ENCODE measurements at places on chromosomes 4 and X.

DNA sequence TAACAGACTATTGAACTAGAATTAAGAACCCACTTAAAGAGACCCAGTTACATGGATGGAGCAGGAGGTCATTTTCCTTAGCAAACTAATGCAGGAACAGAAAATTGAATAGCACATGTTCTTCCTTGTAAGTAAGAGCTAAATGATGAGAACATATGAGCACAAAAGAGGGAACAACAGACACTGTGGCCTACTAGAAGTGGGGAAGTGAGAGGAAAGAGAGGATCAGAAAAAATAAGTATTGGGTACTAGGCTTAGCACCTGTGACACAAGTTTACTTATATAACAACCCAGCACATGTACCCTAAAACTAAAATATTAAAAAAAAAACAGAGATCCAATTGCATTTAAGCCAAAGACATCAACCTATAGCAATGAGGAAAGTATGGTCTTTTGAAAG is 26.2 kb downstream of the ARAP2 start:
- no peak for DNase-seq

GRCh38 chr4:41057467-41057866 is 156.9 kb downstream of the APBB2 start:
- DNase-seq = no peak

DNA sequence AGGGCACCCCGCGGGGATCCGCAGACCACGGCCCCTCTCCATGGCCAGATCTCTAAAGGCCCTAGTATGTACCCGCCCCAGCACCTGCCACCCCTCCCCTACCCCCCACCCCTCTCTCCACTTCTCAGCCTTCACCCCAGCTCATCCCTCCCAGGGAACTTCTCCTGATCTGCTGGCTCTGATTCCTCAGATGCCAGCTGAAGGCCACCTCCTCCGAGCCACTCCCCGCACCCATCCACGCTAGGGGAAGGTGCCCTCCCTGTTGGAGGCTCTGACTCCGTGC is 11.9 kb downstream of the PSAPL1 start:
- DNase-seq = no peak

DNA sequence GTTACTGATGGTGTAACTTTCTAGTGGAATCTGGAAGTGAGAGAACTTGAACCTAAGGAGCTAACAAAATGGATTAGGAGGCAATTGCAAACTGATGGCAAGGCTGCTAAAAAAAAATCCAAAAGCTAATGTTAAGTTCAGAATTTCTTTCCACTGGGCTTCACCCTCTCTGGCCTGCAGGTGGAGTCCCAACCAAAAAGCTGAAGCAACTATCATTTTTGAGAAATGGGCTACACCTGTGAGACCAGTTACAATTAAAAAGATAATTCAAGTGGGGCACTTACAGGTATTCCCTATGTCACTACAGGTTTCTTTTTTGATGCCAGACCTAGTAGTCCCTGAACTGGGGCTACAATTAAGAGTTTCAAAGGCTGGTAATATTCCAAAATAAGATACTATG is 142.1 kb upstream of the FTHL17 start:
- DNase-seq = peak; percentile 34

- no peak for DNase-seq
Observed at GRCh38 chr4:75660491-75660890, 12.7 kb downstream of the G3BP2 start.

GRCh38 chr4:169968999-169969398 is 57.2 kb downstream of the MFAP3L start:
- DNase-seq = no peak

- DNase-seq = peak; percentile 47
Observed at GRCh38 chrX:109714340-109714958, 18.6 kb downstream of the ACSL4 start.

DNA sequence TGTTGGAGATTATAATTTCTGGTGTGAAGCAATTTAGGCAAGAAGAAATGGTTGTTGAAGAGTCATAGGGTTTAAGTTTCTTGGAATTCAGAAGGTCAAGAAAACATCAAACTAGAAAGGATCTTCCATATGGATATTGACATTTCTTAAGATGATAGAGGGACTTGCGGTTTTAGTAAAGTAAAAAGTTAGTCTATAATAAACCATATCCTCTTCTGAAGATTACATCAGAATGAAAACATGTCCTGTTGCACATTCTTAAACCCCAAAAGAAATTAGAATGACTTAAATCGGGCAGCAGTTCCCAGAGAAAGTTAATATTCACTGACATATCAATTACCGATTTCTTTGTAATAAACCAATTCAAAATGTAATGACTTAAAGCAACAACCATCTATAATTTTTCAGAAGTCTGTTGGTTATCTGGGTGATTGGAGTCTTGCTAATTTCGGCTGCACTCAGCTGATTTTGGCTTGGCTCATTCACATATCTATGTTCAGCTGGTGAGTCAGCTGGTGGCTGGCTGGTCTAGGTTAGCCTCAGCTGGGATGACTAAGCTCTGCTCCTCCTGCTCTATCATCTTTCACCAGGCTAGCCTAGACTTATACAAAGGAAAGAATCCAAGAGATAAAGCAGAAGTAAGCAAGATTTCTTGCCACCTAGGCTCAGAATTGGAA is 24.4 kb upstream of the DYNLT3 start:
- no peak for DNase-seq

DNA sequence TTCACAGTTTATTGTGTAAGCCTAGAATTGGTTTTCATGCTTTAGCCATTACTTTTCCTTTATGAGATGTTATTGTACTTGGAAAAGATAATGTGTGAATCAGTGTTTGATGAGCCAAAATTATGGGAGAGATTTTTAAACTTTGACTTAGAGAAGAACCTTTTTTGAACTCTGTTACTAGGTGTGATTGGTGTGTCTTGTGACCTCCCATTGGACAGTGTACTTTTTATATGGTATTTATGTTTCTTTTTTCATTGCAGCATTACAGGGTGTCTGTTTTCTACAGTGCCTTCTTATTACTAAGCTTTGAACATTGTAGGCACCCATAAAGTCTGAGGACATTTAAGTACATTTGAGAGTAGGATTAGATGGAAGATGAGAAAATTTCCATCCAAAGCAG is 91.1 kb downstream of the SLC4A4 start:
- DNase-seq = no peak

DNA sequence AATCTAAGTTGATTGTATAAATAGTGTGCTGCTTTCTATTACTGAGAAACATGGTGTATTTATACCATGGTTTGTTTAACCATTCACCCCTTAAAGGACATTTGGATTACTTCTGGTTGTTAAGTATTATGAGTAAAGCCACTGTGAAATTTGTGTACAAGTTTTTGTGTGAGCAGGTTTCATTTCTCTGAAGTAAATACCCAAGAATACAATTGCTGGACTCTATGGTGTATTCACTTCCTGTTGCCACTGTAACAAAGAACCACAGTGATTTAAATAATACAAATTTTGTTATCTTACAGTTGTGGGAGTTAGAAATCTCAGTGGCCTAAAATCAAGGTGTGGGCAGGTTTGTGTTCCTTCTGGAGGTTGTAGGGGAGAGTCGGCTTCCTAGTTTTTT is 869.6 kb downstream of the CCSER1 start:
- DNase-seq = no peak

- no peak for DNase-seq
Observed at GRCh38 chr4:89898304-89898716, 3.7 kb downstream of the MMRN1 start.

GRCh38 chr4:142350871-142351270 is 495.2 kb downstream of the INPP4B start:
- peak; percentile 59 for DNase-seq

- no peak for DNase-seq
Observed at GRCh38 chr4:155383541-155383940, 6.8 kb upstream of the MAP9 start.

- no peak for DNase-seq
Observed at GRCh38 chr4:3418029-3418762, 23.6 kb upstream of the HGFAC start.

DNA sequence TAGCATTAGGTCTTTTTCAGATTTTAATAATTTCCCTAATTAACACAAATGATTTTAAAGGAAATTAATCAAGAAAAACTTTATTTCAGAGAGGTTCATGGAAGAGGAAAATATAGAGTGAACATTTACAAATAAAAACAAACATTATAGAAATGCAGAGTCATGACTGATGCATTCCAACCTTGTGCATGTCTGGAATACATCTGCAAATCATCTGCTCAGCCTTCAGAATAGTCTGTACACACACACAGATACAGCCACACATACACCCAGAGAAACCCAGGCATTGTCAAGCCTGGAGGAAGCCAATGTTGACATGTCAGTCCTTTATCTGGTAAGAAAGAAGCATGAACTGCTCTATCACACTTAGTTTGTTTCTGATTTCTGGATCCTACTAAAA is 61.3 kb upstream of the NFKB1 start:
- DNase-seq = peak; percentile 20

DNA sequence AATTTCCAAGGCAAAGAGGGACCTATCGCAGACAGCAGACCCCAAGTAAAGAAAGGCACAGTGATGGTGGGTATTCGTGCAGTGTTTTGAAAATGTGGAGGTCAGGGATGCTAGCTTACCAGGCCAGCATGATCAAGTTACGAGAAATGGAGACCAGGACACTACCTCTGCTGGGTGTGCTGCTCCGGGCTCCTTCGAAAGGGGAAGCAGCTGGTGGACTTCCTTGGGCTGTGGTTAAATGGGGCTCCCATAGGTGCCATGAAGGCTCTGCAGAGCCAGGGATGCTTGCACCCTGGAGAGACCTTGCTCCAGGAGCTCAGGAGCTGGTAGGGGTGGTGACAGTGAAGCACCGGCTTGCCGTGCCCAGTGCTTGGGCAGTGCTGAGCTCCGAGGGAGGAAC is 68.8 kb downstream of the TBL1X start:
- DNase-seq = no peak

DNA sequence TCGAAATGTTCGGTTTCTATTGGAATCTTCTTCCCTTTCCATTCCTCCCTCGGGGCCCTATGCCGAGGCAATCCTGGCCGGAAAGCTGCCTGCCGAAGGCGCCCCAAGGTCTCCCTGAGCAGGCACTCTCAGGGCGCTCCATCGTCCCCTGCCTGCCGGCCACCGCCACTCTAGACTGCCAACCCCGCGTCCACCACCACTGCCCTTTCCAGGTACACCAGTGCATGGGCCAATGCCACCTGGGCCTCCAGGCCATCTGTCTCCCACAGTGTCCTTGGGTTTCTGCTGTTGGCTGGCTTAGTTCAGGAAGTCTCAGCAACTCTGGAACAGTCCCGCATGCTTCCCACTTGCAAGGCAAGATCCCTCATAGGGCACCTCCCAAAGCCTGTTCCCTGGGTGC is 14.6 kb downstream of the CTAG1A start:
- no peak for DNase-seq

DNA sequence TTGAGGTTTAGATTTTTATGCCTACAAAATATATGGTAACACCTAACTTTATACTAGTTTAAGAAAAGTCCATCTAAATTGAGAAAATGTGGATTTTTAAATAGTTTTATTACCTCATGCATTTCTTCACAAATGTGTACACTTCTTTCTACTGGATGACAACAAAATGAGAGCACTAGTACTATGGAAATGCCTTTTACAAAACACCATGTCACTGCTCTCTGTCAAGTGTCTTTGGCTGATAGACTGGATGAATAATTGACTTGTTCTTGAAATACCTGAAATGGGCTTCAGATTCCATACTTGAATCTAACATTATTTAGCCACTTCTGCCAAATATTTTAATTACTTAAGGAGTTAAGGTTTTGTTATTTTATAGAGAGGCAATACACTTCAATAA is 49.5 kb downstream of the AMELX start:
- no peak for DNase-seq

DNA sequence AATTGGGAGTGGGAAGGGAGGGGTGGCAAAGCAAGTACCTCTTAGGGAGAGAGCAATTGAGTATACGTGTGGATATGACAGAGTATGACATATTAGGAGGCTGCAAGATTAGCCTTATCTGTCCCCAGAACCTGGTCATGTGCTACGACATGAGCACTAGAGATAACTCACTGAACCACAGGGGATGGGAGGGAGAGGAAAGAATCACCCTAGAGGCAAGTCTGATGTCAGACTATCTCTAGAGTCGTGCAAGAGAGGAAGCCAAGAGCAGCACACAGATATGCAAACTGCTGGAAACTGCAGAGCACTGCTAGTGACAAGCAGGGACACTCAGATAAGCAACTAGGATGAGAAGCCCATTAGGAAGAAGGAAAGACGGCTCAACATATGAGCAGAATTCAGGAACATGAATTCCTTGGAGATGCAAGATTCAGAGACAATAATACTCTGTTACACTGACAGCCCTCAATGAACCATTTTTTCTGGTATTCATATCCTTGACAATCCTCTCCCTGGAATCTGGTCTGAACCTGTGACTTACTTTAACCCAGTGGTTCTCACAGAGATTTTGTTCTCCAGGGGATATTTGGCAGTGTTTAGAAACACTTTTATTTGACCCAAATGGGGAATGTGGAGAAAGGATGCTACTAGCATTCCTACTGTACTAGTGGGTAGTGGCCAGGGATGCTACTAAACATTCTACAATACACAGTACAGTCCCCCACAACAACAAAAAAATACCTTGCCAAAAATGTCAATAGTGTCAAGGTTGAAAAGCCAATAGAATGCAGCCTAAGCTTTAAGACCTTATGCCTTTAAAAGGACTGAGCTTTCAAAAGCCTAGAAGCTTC is 84.0 kb upstream of the BMP2K start:
- no peak for DNase-seq

DNA sequence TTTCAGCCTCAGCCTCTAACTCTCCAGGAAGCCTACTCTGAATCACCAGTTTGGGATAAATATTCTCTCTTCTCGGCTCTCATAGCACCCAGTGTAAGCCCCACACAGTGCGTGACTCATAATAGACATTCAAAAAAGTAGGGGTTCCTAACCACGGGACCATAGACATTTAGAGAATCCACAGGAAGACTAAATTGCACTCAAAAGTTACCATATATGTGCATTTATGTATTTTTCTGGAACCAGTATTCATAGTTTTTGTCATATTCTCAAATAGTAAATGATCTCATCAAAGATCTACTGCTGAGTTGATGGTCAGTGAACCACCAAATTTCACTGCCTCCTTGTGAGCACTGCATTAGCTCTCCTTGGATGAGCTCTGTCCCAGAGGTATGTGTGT is 625.7 kb downstream of the SMARCA1 start:
- no peak for DNase-seq

DNA sequence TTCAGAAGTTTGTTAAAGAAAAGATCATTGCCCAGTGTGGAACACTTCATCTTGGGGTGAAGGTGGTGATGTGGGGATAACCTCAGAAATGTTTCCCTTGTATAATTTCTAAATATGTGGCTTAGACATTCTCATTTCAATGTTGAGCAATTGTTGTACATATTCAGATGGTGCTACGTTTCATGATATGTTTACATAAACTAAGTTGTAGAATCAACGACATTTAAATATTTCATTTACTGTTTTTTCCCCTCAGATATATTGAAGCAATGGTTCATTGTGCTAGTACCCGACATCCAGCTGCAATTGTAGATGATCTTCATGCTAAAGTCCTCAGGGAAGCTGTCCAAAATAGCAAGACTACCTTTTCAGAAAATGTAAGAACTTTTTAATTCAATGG is 92.6 kb downstream of the BLTP1 start:
- DNase-seq = no peak

- DNase-seq = no peak
Observed at GRCh38 chr4:189815404-189816192, 125.1 kb upstream of the FRG1 start.
